SHP77 treated with DMSO at 0.1 percent for 48 hours (cell line): ENCODE measurements at places on chromosomes 7 and 10.

- DNase-seq = no peak
Observed at GRCh38 chr10:83724471-83725241, 414.7 kb upstream of the GHITM start.

- DNase-seq = no peak
Observed at GRCh38 chr7:46705386-46706255, 784.5 kb upstream of the IGFBP3 start.

DNA sequence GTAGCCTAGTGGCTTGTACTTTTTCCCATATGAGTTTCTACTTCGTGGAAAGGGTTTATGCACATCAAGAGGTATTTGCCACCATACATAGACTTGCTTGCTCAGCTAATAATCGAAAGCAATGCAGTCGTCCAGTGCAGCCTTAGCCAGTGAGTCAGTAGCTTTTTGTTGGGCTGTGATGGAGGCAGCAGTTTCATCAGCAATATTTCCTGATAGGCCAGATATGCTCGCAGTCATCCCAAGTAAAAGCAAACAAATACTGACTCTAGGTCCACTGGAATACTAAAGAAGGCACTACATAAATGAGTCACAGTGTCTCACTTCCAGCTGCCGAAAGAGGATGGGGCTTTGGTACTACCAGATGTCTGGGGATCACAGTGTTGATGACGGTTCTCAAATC, 2.1 kb upstream of the BNIP3 start:
- no peak for DNase-seq

DNA sequence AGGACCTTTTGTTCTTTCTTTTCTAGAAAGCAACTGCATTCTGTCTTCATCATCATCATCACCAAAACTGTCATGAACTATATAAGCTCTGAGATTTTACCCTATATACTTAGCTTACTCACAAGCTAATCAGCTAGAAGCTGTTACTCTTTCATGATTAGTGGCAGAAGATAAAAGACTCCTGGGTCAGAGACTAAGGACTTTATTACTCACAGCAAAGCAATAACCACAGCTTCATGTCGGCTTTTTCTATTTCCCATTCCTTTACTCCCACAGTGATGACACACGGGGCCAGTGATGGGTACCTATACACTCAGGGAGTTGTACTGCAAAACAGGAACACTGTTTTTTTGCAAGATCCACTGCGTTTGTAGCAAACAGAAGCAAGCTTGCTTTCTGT, 8.4 kb upstream of the C10orf88 start:
- no peak for DNase-seq

- no peak for DNase-seq
Observed at GRCh38 chr10:58608351-58608750, 95.7 kb downstream of the BICC1 start.

- DNase-seq = no peak
Observed at GRCh38 chr7:22269963-22270362, 87.0 kb downstream of the RAPGEF5 start.

GRCh38 chr7:13201628-13202027, 514.2 kb downstream of the ARL4A start:
- no peak for DNase-seq

DNA sequence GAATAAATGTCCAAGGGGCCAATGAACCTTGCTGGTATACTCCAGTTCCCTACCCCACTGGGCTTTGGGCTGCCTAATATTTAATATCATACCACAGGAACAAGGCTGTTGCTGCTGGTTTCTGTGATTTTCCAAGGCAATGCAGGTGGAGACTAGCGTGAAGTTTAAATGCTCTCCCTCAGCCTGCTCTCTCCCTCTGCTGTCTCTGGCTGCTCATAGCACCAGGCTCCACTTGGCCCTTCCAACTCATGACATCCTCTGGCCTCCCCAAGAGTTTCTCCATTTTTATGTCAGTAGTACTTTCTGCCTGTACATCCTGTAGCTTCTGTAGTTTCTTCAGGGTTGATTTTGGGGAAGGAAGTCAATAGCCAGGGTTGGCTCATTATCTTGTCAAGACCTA, 103.5 kb downstream of the LHFPL3 start:
- no peak for DNase-seq

GRCh38 chr10:27622596-27622995, 118.5 kb downstream of the RAB18 start:
- DNase-seq = no peak

DNA sequence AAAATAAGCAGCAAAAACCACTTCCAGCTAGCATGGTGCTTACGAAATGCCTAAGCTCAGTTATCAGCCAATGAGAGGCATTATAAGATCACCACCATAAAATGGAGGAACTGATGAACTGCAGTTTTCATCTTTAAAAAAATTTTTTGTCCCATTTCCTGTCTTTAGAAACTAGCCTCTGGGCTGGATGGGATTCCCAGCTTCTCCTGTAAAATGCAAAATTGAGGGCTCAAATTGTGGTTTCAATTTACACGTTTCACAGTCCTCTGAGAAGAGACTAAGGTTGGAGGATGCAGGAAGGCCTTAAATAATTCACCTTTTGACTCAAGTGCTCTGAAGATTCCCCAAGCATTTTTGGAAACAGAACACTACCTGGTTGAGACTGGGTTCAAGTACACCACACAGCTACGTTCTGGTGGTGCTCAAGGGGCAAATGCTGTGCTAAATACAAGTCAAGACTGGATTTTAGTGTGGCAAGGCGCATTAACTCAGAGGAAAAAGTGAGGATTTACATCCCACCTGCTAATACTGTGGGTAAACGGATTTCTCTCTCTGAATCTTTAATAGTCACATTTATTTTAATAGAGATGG, 951 bp downstream of the ZNF25 start:
- peak; percentile 48 for DNase-seq

GRCh38 chr10:18601321-18601720, 50.1 kb downstream of the NSUN6 start:
- DNase-seq = no peak

DNA sequence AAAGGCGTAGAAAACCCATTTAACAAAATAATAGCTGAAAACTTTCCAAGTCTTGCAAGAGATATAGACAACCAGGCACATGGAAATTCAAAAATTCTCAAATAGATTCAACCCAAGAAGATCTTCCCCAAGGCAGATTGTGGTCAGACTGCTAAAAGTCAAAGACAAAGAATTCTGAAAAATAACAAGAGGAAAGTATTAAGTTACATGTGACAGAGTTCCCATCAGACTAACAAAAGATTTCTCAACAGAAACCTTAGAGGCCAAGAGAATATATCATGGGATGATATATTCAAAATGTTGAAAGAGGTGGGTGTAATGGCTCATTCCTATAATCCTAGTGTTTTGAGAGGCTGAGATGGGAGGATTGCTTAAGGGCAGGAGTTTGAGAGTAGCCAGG, 59.8 kb downstream of the TMEM178B start:
- DNase-seq = no peak

DNA sequence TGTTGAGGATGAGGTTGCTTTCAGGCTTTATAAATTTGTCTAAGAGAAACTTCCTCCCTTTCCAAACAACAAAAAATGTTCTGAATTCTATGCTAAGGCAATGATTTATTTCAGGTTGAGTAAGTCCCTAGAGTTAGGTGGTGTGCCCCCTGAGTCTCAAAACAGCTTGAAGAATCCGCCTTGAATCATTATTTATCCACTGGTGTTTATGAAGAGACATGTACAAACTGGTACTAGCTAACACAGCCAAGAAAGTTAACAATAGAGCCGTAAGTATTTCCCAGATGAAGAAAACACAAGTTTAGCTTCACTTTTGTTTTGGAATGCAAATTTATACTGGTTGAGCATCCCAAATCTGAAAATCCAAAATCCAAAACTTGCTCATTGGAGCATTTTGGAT, 66.2 kb upstream of the SRPK2 start:
- no peak for DNase-seq

- no peak for DNase-seq
Observed at GRCh38 chr7:71787513-71787912, 624.6 kb downstream of the CALN1 start.
